Stimulated activated CD4-positive, alpha-beta T cell treated with anti-CD3 and anti-CD28 coated beads, Interleukin-15, amount 100 ng/mL, for 48 hours (primary cell): ENCODE measurements at places on chromosomes 12 and 14.

DNA sequence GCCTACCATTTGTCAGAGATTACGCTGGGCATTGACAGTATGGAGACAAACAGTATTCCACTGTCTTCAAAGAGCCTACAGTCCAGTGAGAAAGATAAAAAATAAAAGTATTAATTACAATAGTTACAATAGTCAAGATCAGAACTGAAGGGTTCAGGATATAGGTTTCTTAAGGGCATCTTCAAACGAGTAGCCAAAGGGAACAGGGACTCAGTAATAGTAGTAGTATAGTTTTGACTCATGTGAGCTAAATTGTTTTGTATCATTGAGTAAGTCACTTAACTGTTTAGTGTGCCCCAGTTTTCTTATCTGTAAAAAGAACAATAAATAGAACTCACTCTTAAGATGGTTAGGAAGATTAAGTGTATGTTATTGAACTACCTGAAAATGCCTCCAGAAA, 123.6 kb downstream of the METTL25 start:
- no peak for DNase-seq

DNA sequence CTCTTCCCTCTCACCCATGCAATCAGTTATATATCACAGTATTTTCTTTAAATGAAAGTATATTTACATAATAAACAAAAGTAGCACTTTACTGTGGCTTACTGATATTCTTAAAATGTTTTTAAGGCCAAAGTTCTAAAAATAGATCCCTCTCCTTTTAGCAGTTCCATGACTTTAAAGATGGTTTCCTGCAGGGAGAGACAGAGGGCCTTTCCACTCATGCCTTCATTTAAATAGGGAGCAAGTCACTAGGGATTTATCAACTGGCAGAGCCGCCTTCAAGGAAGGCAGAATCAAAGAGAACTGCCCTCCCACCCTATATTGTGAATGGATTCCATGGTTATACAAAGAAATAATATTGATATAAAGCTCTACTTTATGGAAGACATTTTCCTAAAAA, 55.5 kb downstream of the DUSP16 start:
- no peak for DNase-seq

DNA sequence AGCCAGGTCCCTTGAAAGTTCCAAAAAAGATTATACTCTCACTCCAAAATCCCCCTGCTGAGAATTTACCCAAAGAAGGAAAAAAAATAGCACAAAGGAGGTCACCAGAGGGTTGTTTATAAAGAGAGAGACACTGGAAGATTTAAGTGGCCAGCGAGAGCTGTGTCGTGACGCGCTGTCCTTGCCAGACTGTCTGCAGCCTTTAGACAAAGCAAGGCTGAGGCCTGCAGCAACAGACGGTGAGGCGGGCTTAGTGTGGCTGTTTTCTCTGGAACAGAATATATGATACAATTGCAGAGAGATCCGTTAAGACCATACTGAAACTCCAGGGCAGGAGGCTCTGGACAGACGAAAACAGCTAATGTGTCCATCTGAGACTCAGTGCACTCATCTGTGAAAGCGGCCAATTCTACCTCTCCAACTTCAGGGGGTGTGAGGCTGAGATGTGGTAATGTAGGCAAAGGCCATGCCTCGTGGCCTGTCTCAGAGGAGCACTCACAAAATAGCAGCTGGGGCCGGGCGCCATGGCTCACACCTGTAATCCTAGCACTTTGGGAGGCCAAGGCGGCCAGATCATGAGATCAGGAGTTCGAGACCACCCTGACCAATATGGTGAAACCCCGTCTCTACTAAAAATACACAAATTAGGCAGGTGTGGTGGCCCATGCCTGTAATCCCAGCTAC, 36.2 kb downstream of the ANAPC7 start:
- no peak for DNase-seq

DNA sequence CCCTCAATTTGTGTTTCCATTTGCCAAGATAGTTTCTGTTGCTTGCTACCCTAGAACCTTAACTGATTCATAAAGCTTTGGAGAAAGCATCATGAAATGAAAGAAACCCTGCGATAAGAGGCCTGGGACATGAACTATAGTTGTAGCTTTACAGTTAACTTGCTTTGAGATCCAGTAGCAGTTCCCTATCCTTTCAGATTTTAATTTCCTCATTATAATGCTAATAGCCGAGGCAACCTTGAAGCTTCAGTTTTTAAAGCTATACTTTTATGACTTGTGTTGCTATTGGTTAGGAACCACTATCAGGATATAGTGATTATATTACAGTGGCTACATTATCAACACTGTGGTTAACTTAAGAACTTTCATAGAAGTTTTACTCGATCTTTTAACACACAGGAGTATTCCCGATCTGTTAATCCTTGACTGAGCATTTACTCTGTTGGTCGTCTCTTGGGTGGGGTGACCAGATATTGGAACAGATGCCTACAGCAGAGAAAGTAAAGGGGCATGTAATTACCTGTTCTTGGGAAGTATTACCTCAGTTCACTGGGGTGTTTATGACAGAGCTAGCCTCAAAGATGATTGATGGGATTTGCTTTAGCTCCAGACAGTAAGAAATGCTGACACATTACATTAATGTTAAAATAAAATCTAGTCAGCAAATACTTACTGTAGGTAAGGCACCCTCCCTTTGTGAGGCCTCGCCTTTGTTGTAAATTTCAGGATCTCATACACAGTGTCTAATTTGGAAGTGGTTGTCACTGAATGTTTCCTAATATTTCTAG, 86.2 kb upstream of the CSRP2 start:
- no peak for DNase-seq

- no peak for DNase-seq
Observed at GRCh38 chr12:45648070-45648469, 81.4 kb upstream of the ARID2 start.

GRCh38 chr12:15196678-15197505, 24.3 kb downstream of the RERG start:
- DNase-seq = no peak

- no peak for DNase-seq
Observed at GRCh38 chr12:67646775-67647174, 1.8 kb upstream of the DYRK2 start.

DNA sequence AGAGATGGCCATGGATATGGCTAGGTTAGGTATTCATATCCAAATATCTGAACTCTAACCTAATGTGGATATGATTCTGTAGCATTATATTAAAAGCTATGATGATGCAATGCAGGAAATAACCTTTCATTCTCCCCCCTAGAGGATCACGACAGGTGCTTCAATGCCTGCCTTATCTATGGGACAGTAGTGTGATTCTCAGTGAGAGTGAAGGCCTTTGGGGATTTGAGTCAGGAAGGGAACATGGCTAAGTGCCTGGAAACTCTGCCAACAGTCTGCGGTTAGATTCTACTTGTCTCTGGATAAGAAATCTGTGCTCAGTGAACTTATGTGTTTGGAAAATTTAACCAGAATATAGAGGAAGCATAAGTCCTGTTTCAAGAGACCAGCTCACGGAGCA, 81.8 kb downstream of the SLC38A1 start:
- DNase-seq = no peak

DNA sequence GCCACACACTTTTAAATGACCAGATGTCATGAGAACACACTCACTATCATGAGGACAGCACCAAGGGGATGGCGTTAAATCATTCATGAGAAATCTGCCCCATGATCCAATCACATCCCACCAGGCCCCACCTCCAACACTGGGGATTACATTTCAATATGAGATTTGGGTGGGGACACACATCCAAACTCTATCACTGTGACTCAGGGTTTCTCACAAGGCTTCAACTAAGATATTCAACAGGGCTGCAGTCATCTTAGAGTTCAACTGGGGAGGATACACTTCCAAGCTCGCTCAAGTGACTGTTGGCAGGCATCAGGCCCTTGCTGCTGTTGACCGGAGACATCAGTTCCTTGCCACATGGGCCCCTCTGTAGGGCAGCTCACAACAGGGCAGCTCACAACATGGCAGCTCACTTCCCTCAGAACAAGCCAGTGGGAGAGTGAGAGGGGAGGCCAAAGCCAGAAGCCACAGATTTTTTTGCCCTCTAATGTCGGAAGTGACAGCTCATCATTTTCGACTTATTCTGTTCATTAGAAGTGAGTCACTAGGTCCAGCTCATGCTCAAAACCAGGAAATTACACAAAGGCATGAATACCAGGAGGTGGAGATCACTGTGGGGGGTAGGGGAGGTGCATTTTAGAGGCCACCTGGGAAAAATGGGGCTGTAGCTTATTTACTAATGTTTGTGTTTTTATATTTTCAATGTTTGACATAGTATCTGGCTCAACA, 50.8 kb upstream of the PTHLH start:
- DNase-seq = no peak

DNA sequence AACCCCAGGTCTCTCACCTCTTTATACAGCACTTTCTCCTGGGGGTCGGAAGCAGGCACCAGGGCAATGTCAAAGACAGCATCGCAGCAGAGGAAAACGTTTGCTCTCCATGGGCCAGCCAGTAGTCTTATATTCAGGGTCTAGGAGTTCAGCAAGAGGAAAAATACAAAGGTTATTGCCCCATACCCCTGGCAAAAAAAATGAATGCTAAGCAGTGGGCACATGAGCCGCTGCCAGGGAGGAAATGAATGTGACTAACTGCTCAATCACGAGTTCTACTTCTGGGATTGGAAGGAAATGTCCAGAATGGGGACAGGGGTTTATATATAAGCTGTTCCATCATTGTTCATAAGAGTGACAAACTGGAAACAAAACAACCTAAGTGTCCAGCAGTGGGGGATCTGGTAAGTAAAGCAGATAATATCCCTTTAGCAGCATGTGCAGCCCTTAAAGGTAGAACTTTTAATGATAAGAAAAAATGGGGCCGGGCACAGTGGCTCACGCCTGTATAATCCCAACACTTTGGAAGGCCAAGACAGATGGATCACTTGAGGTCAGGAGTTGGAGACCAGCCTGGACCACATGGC, 53.8 kb downstream of the PHETA1 start:
- no peak for DNase-seq

DNA sequence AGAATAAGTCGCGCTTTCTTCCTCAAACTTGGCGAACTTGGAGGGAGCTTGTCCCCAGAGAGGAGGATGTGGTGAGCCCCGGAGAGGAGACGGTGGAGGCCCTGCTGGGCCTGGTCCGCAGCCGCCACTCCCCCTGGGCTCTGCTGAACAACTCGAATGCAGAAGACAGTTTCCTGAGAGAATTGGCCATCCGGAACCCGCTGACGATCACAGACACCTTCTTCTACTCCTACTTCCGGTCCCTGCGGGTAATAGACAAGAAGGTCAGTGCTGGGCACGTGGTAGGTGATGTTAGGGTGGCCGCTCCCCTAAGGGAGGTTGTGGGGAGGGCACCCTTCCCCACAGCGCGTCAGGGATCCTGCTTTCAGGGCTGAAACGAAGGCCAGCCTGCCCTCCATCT, 1.6 kb downstream of the LRRC43 start:
- no peak for DNase-seq

GRCh38 chr12:132084621-132085290, 59.4 kb downstream of the DDX51 start:
- DNase-seq = peak; percentile 43

- DNase-seq = no peak
Observed at GRCh38 chr14:91019673-91020072, 40.8 kb downstream of the RPS6KA5 start.

- peak; percentile 41 for DNase-seq
Observed at GRCh38 chr14:106844608-106845285, 1318.4 kb downstream of the TMEM121 start.

GRCh38 chr14:105384605-105385321, 13.6 kb upstream of the TEX22 start:
- DNase-seq = no peak

DNA sequence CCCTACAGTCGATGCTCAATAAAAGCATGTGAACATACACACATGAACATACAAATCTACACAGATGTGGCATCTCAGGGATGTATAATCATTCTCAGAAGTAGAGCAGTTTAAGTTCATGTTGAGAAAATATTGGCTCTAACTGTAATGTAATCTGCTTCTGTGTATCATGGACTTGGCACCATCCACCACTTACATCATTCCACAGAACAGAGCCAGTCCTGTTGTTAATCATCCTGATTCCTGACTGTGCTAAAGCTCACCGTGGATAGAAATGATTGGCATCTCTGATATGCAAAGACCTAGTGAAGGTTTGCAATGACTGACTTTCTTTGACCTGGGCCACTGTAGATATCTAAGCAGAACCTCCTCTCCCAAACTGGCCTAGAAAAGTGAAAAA, 1141.3 kb downstream of the BCL11B start:
- DNase-seq = no peak

DNA sequence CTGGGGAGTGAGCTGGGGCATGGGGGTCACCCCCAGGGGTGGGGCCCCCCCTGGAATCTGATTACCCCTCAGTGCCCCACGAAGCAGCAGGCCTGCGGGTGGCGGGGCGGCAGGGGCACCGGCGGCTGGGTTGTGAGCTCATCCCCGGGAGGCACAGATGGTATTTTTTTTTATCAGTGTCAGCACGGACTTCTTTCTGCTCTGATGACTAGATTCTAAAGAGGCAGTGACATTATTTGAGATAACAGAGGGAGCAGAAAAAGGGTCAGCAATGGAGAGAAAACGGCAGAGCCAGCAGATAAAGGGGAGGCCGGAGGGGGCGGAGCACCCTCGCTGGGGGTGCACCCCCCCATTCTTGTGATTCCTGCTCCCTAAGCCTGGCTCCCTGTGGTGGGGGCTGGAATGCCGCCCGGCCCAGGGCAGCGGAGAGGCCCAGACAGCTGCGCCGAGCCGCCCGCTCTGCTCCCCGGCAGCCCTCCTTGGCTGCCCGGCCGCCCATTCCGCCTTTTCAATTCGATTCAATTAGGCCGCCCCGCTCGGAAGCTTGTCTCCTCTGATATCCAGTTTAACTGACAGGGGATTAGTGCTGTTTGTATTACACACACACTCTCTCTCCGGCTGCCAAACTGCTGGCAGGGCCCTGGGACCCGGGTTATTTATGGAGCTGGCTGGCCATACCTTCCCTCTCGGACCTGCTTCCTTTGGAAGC, 32.9 kb downstream of the MVK start:
- no peak for DNase-seq

DNA sequence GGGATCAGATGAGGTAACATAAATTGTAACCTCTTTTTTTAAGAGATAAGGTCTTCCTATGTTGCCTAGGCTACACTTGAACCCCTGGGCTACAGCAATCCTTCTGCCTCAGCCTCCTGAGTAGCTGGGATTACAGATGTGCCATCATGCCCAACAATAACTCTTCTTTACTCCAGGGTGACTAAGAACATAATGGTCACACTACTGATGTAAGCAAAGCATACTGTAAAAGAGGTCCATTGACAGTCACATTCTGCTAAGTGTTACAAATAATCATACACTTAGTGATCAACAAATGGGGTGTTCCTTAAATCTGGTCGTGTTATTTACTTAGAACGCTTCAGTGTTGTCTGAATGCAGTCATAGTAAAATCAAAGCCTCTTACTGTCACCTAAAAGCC, 68.9 kb downstream of the EPS8 start:
- no peak for DNase-seq

GRCh38 chr12:127455347-127456265, 811.4 kb upstream of the TMEM132C start:
- no peak for DNase-seq
